GM12878 (cell line): ENCODE measurements at places on chromosomes 1 and 21.

DNA sequence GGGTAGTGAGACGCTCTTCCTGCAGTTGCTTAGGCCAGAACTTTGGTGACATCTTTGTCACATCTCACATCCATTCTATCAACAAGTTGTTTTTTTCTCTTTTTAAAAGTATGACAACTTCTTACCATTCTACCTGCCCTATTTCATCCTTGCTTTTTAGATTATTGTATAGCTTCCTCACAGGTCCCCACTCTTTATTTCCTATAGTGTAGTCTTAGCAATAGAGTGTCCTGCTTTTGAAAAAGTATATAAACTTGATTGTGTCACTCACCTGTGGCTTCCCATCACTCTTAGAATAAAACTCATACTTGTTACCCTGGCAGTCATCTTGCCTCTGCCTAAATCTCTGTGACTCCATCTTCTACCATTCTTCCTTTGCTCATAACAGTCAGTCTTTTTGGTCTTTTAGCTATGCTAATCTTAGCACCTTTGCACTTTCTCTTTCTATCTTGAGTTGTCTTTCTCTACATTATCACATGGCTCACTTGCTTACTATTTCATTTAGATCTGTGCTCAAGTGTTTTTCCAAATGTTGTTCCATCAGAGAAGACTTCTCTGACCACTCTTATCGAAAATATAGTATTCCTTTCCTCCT, 9.5 kb downstream of the CDC73 start:
- DNase-seq, result no peak

DNA sequence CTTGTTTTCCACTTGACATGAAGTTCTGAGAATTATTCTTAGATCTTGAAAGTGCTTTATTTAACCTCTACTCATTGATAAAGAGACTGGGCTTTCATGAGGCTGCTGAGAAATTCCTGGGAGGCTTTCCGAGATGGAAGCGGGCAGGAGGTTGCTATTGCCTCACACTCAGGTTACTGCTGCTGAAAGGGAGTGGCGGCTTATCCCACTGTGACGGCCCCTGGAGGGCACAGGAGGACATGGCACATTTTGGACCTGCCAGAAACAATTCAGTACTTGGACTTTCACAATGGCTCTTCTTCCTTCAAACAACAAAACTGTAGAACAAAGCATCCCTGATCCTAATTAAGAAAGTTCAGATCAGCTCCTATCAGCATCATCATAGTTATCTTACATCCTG, 16.2 kb upstream of the MARK1 start:
- no peak for DNase-seq

- DNase-seq, result no peak
Measured at GRCh38 chr1:913491-914130, 10.1 kb upstream of the SAMD11 start.

- no peak for DNase-seq
Measured at GRCh38 chr1:241658081-241658793, 6.2 kb downstream of the WDR64 start.

DNA sequence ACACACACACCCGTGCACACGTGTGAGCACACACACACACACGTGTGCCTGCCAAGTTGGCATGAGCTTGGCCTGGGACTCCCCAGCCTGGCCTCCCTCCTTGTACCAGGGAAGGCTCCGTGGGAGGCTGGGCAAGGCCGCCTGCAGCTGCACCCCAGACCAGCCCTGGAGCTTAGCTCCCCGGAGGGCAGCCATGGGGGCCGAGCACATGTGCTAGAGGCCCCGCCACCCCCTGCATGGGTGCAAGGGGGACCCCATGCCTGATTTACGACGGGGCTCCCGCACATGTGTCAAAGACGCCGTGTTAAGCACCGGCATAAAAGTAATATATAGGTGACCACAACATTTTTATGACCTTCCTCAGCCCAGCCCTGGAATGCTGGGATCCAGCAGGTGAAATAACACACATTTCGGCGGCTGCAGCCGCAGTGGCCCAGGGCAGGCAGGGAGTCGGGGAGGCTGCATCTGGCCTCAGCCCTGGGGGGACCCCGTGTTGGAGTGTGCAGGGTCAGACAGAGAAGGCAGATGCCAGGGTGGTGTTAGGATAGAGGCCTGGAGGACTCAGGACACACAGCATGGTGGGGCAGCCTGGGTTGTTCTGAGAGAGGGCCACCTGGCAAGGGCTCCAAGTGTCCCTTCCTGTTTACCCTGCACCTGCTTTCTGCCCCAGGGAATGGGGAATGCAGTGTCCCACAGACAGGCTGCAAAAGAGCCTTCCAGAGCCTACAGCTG, 56.3 kb downstream of the WNT9A start:
- DNase-seq, result no peak

GRCh38 chr1:55384637-55385036, 169.5 kb upstream of the USP24 start:
- no peak for DNase-seq

- no peak for DNase-seq
Measured at GRCh38 chr1:17798799-17799382, 43.8 kb downstream of the ACTL8 start.
